ENCODE measurements at places on chromosomes 5 and 9.

DNA sequence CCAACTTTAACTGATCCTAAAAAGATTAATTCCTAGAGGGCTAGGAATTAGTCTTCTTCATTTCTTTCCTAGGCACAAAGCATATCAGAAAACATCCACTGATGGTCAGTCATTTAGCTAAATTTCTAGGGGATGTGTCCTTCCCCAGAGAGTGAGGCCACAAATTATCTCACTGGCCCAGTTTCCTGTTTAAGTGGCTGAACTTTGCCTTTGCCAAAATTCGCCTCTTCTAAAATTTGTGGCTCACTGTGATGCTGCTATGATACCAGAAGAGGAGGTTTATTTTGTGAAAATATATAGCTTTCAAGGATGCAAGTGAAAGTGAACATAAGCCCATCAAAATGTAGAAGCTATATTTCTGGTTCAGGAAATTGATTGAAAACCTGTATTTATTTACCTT, 98.1 kb upstream of the FER start:
- no peak for DNase-seq

- no peak for DNase-seq
Measured at GRCh38 chr9:108473209-108474112, 382.3 kb downstream of the ACTL7B start.

GRCh38 chr9:120873512-120873911, 3.5 kb downstream of the PHF19 start:
- DNase-seq: no peak

- no peak for DNase-seq
Measured at GRCh38 chr5:59923465-59923864, 29.9 kb upstream of the PDE4D start.

- DNase-seq: no peak
Measured at GRCh38 chr5:88049737-88050136, 218.9 kb downstream of the TMEM161B start.

DNA sequence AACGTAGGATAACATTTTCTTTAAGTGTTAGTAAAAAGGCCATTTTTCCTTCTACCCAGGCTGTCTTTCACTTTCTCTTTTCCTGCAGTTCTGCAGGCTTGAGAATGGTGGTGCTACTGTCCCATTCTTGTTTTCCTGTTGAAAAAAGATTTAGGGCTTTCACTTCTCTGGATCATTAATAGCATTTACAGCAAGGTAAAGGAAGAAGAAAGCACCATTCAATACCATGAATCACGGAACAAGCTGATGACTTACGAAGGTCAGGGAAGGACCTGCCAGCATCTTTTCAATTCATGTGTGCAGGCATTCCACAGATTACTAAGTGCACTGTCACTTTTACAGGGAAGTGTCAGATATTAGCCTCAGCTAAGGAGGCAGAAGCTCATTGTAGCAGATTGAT, 292.8 kb downstream of the YTHDC2 start:
- no peak for DNase-seq

GRCh38 chr5:50995285-50995942, 329.0 kb downstream of the PARP8 start:
- no peak for DNase-seq

- DNase-seq: no peak
Measured at GRCh38 chr9:116685166-116685565, 1.9 kb upstream of the TRIM32 start.

- no peak for DNase-seq
Measured at GRCh38 chr5:111756581-111757354, at the start of gene NREP. TSS of gene NREP (minus strand) at chr5:111757194. CDS start at chr5:111755772, 1,422 bp downstream.

GRCh38 chr9:84481636-84482218, 141.2 kb upstream of the SLC28A3 start:
- no peak for DNase-seq

DNA sequence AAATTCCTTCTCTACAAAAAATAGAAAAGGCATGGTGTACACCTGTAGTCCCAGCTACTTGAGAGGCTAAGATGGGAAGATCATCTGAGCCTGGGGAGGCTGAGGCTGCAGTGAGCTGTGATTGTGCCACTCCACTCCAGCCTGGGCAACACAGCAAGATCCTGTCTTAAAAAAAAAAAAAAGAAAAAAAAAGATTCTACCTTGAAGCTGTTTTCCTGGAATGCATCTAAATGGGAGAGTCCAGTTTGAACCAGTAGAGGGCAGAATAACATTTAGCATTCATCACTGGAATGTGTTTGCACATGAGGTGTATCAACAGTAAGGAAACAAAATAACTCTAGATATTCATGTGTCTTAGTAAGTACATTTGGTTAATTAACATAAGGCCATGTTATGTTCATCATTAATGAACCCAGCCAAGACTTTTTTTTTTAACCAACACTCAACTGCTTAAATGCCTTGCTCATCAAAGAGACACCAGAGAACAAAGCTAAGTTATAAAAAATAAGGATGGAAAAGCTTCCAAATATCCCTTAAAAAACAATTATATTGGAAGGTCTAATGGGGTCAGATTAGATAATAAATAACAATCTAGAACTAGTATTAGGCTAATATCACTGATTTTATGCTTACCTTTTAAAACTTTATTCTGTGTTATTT, 16.1 kb downstream of the IFNE start:
- no peak for DNase-seq

- DNase-seq: no peak
Measured at GRCh38 chr9:5596173-5596572, 32.7 kb upstream of the RIC1 start.

DNA sequence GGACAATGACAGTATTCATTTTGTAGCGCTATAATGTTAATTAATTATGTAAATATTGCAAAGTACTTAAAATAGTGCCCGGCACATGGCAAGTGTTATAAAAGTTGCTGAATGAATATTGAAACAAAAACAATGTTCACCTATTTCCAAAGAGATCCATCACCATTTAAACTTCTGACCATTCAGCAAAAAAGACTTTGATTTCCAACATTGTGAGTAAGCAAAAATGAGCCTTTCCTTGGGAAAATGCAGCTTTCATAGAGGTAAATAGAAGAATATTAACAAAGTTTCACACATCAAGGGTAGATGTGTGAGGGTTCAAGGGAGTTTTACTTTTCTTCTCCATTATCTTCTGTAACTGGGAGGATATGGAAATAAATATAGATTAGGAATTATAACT, 1089.4 kb upstream of the C9orf72 start:
- DNase-seq: no peak

GRCh38 chr9:96302021-96302420, at the start of gene HSD17B3:
TSS of gene HSD17B3 (minus strand) at chr9:96302176. CDS start at chr9:96302104, 72 bp downstream.
- no peak for DNase-seq

GRCh38 chr9:123753669-123754258, 176.2 kb downstream of the DENND1A start:
- no peak for DNase-seq

- DNase-seq: no peak
Measured at GRCh38 chr5:150213530-150213929, 23.7 kb downstream of the SLC6A7 start.

- DNase-seq: no peak
Measured at GRCh38 chr9:136254381-136255165, 9.0 kb upstream of the QSOX2 start.

DNA sequence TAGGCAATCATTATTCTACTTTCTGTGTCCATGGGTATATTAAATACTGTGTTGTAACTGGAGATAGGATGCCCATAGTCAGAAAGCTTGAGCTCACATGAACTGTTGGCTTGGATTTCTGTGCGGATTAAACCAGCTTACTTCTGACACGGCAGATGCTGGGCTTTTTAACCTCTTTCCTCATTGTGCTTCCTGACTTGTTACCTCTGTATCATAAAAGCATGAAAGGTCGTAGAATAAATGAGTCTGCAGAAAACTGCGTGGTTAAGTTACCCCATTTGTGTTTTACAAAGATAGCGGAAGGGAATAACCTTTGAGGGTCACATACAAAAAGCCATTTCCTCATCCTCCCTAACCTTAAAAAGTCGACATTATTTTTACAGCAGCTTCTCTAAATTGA, 199.5 kb upstream of the DMRT1 start:
- DNase-seq: no peak

GRCh38 chr5:76718880-76719279, 3.0 kb downstream of the F2R start:
- no peak for DNase-seq
